ENCODE measurements at places on chromosomes 4 and X. TPM values are rescaled to one million over a fixed set of nuclear protein-coding genes. Genes with fewer than 3 reads are reported as not detected.

Gene LAP3
- 159 TPM for total RNA-seq

Gene DGKK
- total RNA-seq = not detected

Gene FGF2
- total RNA-seq = 13.3 TPM

Gene RHOXF1
- total RNA-seq = not detected

Measured in epithelial cell of umbilical artery (primary cell).